ENCODE measurements at places on chromosomes 16 and 17.
A peak's percentile ranks its signal among the peaks of the same experiment; 100 is the strongest.

DNA sequence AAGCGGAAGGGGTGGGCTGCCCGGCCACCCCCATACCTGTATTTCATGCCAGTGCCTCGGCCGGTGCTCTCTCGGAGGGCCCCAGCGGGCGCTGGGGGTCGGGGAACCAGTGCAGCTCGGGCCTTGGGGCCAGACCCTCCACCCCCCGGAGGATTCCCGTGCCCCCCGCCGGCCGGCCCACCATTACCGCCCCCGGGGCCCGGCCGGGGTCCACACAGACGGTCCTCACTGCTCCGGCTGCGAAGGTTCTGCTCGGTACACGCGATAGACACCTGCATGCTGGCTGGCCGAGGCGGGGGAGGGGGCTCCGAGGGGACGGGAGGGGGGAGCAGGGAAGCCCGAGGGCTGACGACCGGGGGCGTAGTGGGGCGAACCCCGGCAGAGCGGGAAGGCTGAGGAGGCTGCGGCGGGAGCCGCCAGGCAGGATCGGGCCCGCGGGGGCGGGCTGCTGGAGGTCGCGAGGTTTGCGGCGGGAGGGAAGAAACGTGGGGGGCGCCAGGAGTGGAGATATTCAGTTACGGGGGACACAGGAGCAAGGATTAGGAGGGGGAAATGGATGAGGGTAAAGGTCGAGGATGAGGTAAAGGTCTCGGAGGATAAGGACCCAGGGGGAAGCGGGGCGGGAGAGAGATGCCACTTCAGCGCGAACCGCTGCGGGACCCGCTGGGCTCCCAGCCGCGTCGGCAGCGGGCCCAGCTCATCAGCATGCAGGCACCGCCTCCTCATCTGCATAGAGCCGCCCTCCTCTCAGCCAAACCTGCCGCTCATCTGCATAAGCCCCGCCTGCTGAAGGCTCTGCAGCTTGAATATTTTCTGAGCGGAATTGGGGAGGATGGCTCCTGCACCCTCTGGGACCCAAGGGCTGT is at the start of gene KCNAB3:
Gene KCNAB3 (minus strand): TSS at position 699 of the 866 bp plus-strand sequence. CDS start 421 bp downstream, at position 278.
- DNase-seq, result peak; percentile 95

- DNase-seq, result no peak
Measured at GRCh38 chr17:59101178-59101577, 5.5 kb downstream of the TRIM37 start.

- DNase-seq, result no peak
Measured at GRCh38 chr17:64020056-64020766, at the start of gene ICAM2. ICAM2 (minus strand) TSS chr17:64020633; CDS start chr17:64006691, 13,942 bp downstream.

- DNase-seq, result no peak
Measured at GRCh38 chr16:49409121-49409520, 35.5 kb downstream of the C16orf78 start.

- no peak for DNase-seq
Measured at GRCh38 chr16:66273644-66274334, 92.7 kb upstream of the CDH5 start.

- DNase-seq, result no peak
Measured at GRCh38 chr16:57128771-57129389, 36.5 kb downstream of the CPNE2 start.

- no peak for DNase-seq
Measured at GRCh38 chr16:69754143-69754468, 620 bp downstream of the NOB1 start.

GRCh38 chr16:15835136-15835878 is 21.5 kb downstream of the MYH11 start:
- no peak for DNase-seq

GRCh38 chr16:68377667-68378393 is 67.0 kb downstream of the PRMT7 start:
- peak; percentile 46 for DNase-seq

DNA sequence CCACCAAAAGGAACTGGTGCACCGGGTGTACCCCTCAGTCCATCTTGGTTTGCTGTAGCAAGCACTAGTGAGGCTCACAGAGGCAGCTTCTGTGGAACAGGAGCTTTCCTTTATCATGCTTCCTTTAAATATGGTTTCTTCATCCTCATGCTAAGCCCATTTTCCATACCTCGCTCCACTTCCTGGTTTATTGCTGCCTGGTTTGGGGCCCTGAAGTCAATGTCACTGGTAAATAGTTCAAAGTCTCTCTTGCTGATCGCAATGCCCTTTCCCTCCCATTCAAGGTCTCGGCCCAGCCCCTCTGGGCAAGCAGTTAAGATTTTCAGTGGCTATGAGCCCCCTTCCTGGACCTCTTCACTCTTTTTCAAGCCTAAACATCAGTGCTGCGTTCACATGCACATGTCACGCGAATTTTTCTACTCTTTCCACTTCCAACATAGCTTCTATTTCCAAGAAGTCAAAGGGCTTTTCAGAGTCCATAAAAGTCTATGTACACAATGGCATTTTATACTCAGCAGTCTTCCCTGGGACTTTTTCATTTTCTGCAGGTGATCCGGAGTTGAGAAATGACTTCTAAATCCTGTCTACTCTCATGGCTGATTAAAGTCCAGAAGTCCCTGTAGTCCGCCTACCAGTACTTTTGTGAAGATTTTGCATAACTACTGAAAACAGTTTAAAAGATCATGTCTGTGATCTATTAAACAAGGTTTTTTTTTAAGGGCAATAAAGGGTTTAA is 323.8 kb upstream of the ZFHX3 start:
- no peak for DNase-seq

GRCh38 chr16:77767211-77767610 is 21.2 kb upstream of the VAT1L start:
- no peak for DNase-seq

DNA sequence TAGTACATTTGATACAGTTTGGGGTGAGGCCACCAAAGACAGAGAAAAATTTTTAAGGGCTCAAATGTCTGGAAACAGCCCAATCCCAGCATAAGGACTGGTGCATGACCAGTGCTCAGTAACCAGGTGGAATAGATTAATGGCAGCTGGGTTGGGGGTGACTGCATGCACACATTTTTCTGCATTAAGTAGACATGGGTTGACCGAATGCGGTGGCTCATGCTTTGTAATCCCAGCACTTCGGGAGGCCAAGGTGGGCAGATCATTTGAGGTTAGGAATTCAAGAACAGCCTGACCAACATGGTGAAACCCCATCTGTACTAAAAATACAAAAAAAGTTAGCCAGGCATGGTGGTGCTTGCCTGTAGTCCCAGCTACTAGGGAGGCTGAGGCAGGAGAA is 121.1 kb upstream of the HSBP1 start:
- no peak for DNase-seq

DNA sequence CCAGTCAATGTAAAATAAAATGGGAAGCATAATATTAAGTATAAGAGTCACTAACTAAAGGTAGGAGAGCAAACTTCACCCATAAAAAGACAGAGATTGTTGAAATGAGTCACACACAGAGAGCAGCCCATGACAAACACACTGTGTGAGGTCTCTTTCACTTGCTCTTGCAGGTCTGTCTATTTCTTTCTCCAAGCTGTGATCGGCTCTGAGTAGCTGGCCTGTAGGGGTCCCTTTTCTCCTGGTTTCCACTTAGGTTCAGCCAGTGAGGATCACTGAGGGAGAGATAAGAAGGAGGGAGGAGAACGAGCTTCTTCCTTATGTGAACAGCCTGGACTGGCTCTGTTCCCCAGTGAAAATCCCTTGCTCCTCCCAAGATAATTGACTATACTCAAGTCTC is 133.7 kb upstream of the HS3ST3A1 start:
- DNase-seq, result peak; percentile 57

GRCh38 chr17:75683583-75683982 is 16.4 kb downstream of the SAP30BP start:
- DNase-seq, result no peak

- no peak for DNase-seq
Measured at GRCh38 chr16:89261691-89262563, 44.4 kb downstream of the ZNF778 start.

GRCh38 chr17:74055508-74056160 is 147.8 kb upstream of the RPL38 start:
- peak; percentile 55 for DNase-seq

DNA sequence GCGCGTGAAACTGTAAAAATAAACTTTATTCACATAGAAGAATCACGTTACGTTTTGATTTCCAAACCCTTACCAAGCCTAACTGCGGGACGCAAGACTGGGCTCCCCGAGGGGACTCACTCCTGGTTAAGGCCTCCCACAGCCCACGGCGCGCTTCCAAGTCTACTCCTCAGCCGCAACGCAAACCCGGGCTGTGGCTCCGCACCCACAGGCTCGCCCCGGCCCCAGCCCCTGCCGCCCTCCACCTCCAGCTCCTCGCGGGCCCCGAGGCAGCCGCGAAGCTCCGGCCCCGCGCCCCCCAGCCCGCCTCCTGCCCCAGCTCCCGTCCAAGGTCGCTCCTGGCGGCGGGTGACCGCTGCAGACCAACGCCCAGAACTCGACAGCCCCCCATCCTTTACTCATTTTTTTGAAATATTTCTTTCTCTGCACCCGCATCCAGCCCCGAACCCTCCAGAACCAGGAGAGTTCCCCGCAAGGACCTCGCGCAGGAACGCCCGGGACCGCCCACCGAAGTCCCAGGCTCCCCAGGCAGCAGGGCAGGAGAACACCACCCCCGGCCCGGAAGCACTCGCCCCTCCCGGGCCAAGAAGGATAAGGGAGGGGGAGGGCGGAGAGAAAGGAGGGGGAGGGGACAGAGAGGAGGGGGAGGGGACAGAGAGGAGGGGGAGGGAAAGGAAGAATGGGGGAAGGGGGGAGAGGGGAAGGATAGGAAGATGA is 912 bp downstream of the USP22 start:
- DNase-seq, result peak; percentile 87

DNA sequence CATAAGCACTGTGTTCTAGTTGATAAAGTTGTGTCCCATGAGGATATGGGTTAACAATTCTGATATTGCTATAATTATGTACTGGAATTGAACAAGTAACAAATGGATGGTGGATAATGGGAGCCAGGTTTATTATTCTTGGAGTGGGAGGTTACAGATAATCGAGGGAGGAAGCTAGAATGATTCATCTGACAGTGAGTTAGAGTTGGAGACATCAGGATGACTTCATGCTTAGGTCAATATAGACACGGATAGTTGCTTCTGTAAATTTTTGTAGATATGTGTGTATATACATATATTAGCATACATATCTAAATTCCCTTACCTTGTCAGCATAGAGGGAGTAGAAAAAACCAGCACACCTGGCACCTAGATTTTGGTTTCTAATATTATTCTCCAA is 293.4 kb downstream of the SHISA9 start:
- no peak for DNase-seq

DNA sequence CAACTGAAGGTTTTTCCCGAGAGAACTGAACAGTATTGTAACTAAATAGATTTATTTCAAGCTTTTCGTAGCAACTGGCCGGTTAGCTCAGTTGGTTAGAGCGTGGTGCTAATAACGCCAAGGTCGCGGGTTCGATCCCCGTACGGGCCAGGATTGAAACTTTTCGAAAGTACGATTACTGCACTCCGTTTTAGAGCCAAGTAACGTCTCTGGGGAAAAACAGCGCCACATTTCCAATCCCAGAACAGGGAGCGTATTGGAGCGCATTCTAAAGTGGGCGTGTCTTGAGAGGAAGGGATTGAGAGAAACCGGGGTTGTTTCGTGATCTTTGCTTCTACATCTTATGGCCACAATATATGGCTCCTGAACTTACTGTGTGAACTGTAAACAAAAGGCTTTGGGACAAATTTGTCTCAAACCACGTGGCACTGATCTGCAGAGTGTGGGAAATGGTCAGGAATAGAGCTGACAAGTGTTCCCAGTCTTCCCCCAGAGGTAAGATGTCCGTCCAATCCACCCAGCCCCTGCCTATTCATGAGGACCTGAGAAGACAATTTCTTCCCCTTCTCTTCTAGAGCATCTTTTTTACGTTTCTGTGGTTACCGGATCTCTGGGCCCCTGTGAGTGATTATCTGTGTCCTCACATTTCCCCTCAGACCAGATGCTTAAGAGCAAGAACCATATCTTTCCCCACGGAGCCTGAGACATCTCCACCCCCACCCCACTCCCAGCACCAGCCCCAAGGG is 2.3 kb downstream of the BORCS6 start:
- DNase-seq, result peak; percentile 96

DNA sequence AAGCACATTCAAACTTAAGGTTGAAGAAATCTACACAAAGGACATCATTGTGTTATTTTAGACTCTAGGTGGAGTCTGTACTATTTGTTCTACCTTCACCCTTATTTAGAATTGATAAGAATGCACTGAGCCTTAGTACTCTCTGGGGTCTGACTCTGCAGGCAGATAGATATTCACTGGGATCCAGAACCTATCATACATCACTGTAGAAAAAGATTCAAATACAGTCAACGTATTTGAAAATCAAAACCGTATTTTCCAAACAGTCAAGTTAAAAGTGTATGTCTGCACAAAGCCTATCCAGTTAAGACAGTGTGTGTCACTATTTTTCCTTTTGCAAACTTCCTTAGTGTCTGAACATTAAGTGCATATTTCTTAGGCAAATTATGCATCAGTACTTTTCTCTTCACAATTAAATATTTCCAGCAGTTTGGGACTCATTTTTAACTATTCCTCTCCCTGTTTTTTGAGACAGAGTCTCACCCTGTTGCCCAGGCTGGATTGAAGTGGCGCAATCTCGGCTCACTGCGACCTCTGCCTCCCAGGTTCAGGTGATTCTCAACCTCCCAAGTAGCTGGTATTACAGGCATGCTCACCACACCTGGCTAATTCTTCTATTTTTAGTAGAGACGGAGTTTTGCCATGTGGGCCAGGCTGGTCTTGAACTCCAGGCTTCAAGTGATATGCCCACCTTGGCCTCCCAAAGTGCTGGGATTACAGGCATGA is 22.3 kb downstream of the MOSMO start:
- DNase-seq, result no peak

- DNase-seq, result peak; percentile 23
Measured at GRCh38 chr17:49401971-49402611, 12.6 kb downstream of the PHB1 start.

DNA sequence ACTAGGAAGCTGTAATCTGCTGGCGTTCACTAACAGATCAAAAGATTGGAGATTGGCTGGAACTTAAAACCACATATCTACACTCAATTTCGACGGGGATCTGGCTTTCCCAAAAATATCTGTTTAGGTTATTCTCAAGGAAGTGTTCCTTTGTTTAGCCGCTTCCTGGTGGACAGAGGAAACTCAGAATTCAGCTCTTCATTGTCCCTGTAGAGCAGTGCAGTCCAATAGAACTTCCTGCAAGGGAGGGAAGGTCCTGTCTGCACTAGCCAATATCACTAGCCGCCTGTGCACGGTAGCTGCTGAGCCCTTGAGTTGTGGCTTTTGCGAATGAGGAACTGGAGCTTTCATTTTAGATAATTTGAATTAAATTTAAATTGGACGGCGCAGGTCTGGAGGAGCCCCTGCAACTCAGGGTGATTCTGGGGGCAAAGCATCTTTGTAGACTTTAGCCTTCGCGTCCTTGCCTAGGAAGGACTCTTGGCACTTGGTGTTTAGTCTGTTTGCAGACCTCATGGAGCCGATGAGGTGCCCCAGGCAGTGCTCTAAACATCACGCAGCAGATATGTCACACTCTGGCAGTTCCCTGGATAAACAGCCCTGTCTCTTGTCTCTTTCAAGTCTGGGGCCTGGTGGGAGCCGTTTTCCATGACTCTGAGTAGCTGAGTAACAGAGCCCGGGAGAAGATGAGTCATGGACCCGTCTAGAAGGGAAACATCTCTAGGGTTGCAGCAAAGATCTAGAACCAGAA is 122.2 kb downstream of the CCDC182 start:
- DNase-seq, result no peak

GRCh38 chr17:36627101-36627500 is 25.7 kb downstream of the MRM1 start:
- DNase-seq, result peak; percentile 80

GRCh38 chr17:901964-902363 is 77.6 kb downstream of the NXN start:
- DNase-seq, result no peak

Data from neural progenitor cell (in vitro differentiated cells).